ENCODE measurements at places on chromosomes 3 and 15.

- no peak for DNase-seq
Observed at GRCh38 chr3:40336511-40337135, 27.1 kb downstream of the EIF1B start.

DNA sequence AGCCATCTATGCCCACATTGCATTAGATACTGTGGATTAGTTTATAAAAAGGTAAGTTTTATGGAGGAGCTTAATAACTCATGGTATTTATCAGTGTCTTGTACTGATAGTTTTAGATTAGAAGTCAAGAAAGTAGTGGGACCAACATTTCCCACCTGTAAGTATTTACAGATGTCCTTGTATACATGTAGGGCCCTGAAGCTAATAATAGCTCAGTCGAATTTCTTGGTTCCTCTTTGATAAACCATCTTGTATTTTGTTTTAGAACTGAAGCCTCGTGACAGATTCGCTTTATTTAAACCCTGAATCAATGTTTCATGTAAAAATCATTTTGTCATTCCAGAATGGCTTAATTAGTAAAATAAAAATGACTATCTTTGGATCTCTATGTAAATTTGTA lies 73.4 kb downstream of the CRYBG3 start:
- DNase-seq, result no peak

- DNase-seq, result no peak
Observed at GRCh38 chr3:118938183-118938961, 96.3 kb downstream of the IGSF11 start.

DNA sequence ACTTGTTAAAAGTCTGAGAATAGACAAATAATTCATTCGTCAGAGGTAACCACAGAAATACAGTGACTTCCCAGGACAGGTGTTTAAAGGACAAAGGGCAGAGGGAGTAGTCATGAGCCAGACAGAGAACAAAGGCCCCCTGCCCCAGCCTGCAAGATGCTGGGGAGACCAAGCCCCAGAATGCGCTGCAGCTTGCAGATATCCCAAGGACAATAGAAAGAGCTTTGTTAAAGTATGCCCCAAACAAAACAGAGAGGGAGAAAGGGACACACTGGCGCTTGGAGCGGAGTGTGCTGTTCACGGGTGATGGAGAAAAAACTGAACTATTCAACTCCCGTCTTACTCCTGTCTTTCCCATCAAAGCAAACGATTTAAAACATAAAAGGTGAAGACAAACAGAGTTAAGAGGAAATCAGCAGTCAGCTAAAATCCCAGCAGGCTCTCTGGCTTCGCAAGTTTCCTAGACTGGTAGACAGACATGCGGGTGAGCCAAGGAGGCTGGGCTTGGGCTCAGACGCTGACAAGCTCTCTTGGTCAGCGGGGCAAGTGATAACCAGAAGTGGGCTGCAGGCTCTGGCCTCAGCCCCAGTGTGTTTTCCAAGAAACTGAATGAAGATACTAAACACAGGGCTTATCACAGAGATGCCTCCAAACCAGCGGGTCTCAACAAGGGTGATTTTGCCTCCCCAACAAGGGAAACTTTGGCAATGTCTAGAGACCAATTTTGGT lies 130.1 kb downstream of the UACA start:
- DNase-seq, result no peak

DNA sequence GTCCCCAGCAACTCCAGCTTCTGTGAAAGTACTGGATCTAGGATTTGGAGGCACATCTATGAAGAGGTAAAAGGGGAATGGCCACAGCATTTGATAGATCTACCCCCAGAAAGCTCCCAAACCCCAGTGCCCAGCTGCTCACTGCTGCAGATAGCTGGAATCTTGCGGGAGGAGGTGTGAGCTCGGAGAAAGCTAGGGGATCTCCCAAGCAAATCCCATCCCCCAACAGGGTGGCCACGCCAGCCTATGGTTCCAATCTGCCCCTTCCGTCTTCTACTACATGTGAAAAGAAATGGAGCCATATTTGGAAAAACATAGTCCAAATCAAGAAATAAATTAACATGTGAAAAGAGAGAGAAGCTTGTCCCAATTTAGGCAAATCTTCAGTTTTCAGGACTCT lies 42.0 kb downstream of the SEMA5B start:
- DNase-seq, result no peak

DNA sequence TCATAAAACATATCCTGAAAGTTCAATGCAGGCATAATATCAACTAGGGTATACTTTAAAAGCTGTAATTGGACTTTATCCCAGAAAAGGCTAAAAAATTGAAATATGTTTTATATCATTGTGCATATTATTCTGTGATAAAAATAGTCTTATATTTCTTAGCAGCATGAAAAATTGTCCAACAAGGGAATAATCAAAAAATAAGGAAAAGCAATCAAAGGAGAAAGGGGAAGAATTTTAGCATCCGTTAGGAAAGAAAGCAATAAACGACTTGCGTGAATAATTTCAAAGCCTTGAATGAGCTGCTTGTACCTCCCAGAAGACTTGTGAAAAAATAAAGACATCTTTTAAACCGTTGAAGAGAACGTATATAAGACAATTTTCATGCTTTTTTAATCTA lies 1369.8 kb upstream of the GBE1 start:
- no peak for DNase-seq

DNA sequence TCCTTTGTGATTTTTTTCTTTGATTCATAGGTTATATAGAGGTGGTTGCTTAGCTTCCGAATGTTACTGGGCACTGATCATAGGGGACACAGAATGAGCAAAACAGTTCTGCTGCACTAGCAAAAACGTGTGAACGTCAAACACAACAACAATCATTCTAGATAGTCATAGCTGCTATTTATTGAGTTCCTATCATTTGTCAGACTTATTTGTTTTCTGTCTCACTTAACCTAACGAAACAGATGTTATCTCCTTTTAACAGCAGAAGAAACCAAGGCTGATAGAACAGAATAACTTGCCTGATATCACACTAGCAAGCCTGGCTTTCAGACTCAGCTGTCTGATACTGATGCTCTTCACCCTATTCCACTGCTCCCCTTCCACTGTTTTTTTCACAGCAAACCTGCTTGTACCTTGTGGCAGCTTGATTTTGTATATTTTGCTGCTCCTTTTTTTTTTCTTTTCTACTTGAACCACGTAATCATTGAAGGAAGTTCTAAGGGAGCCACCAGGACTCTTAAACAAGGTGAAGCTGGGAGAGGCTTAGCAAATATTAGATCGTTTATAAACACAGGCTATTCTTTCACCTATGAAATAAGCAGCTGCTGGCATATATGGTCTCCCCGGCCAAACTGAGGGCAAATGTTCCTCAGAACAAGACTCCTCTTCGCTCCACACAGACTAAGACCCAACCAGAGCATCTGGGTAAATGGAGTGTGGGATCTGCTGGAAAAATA lies 78.8 kb downstream of the MCF2L2 start:
- peak; percentile 6 for DNase-seq

- DNase-seq, result no peak
Observed at GRCh38 chr15:98513428-98513986, 134.8 kb upstream of the IGF1R start.

GRCh38 chr3:23619705-23620637 lies 185.8 kb upstream of the UBE2E1 start:
- DNase-seq, result no peak

GRCh38 chr15:70032509-70032908 lies 65.2 kb downstream of the TLE3 start:
- DNase-seq, result no peak

DNA sequence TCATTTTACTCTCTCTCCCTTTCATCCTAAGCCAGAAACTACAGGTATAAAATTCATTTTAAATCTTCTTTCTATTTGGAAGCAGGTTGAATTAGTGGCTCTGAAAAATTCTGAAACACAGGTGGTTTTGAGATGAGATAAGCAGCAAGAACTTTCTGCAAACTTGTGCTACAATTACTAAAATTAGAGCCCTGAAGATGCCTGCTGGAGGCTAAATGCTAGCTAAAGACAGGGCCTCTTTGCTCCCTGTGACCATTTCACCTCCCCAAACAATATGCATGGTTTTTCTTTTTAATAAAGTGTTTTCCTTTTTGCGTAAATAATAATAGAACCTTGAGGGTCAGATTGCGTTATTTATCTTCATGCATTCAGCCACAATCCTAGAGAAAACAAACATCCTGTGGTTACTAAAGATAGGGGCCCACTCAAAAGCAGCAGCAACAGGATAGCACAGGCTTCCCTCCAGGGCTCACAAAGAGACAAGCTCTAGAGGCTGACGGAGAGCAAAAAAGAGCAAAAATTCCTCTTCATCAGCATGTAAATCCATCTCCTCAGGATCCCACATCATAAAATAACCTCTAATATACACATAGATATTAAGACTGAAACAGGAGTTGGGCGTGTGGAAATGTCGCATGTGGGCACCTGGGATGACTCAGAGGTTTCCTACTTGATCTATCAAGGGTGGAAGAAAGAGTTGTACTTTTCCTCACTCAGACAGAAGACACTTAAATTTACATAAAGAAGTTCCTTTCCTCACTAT lies 26.5 kb upstream of the CP start:
- no peak for DNase-seq

DNA sequence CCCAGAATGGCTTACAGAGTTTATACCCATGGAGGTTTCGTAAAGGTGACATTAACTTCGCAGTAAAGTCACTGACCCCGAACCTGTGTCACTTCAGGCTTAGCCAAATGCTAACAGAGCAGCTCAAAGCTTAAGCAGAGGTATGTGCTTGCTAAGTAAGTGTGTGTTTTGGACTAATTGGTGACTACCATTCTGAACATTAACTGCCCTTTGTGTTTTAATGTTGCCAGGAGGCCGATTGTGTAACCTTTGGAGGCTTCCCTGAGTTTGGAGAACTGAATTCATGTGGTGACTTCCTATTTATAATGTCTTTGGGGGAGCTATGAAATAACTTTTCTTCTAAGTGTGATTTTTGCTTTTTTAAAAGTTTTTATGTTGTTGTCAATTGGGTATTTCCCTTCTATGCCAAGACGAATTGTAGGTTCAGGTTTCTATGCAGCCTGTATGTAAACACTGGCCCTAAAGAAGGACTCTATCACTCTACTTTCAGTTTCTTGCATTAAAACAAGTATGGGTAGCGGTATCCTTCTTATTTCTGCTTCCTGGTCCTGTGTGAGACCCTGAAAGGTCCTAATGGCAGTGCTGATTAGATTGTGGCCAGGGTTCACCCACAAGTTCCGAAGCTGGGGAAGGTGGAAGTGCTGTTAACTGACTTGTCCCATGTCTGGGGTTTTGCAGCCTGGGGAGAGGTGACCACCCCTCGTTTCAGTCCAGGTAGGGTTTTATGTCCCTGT lies 86.3 kb downstream of the IGF1R start:
- DNase-seq, result no peak

GRCh38 chr15:56739964-56740640 lies 6.8 kb upstream of the ZNF280D start:
- no peak for DNase-seq

GRCh38 chr3:53805463-53806159 lies 40.6 kb downstream of the CHDH start:
- DNase-seq, result no peak

- no peak for DNase-seq
Observed at GRCh38 chr15:73687351-73687750, 3.2 kb downstream of the CD276 start.

GRCh38 chr3:150965436-150965835 lies 7.1 kb downstream of the CLRN1 start:
- DNase-seq, result no peak
